CD4-positive, alpha-beta T cell treated with Interleukin-17A for 4 hours (primary cell): ENCODE measurements at places on chromosomes 3 and 15.

DNA sequence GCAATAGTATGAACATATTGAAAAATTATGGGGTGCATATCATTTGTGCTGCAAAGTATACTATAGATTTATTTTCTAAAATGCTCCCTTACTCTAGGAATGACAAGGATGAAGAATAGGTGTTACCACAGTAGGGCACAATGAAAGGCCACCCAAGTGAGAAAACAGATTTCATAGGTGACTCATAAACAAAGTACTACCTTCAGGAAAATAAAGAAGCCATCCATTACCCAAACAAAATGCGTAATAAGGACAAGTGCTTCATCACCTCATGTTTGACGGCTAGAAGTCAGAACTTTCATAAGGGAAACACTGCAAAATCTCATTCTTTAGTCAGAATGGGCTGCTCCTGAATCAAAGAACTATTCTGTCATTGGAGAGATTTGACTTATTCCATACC is 116.6 kb downstream of the MFSD1 start:
- no peak for DNase-seq

- no peak for DNase-seq
These were observed 8.7 kb downstream of the CTDSPL2 start for GRCh38 chr15:44435893-44436667.

DNA sequence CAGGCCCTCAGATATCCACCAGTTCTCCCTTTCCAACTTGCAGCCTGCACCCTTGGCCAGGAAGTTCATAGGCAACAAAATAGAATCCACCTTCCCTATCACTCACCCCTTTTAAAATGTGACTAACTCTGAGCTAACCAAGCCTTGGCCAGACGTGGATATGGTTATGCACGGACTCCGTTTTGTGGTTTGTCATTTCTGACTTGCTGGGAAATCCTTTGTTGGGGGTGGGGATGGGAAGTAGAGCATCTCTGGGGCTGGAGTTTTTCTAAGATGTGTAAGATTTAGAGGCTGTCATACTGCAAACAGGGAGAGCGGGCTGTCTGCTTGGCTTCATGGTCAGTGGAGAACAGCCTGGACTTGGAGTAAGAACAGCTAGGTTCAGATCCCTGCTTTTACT is 62.6 kb downstream of the SMAD3 start:
- no peak for DNase-seq

GRCh38 chr3:82130046-82130445 is 368.6 kb upstream of the GBE1 start:
- no peak for DNase-seq

DNA sequence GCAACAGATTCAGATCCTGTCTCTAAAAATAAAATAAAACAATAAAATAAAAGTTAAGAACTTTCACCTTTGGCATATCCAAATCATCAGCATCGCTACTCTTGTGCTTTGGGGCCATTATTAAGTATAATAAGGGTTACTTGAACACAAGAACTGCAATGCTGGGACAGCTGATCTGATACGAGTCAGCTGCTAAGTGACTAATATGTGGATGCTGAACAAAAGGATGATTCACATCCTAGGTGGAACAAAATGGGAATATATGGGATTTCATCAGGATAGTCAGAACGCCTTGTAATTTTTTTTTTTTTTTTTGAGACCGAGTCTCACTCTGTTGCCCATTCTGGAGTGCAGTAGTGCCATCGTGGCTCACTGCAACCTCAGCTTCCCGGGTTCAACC is 29.7 kb downstream of the BUB1B start:
- no peak for DNase-seq

DNA sequence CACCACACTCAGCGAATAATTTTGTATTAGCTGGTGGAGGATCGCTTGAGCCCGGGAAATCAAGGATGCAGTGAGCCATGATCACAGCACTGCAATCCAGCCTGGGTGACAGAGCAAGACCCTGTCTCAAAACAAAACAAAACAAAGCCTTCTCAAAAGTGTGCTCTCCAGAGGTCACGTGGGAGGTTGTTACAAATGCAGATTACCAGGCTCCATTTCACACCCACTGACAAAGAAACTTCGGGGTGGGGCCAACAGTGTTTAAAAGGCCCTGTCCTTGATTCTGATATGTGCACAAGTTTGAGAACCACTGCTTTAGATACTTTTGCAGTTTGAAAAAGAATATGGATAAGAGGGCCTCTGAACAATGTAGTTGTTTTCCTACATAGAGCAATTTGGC is 80.5 kb downstream of the UBE2E2 start:
- no peak for DNase-seq

DNA sequence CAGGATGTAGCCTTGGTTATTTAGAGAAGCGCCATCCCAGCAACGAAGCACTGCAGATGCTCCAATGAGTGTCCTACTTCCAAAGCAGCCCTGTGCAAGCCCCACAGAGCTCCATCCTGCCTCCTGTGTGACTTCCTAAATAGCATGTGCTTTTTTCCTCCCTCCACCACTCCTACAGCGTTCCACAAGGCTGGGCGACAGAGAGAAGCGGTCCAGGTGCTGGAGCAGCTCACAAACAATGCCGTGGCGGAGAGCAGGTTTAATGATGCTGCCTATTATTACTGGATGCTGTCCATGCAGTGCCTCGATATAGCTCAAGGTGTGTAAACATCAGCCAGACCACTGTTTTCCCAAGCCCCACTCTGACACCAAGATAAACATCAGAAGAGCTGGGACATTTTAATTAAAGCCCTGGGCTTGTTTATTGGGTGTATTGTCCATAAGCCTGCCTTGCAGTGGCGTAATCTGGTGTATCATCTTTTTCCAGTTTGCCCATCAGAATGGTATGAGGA is 22.2 kb upstream of the RHO start:
- DNase-seq = no peak

GRCh38 chr15:100202309-100202960 is 139.3 kb downstream of the ADAMTS17 start:
- no peak for DNase-seq

GRCh38 chr3:48151807-48152427 is 36.3 kb downstream of the CDC25A start:
- no peak for DNase-seq

DNA sequence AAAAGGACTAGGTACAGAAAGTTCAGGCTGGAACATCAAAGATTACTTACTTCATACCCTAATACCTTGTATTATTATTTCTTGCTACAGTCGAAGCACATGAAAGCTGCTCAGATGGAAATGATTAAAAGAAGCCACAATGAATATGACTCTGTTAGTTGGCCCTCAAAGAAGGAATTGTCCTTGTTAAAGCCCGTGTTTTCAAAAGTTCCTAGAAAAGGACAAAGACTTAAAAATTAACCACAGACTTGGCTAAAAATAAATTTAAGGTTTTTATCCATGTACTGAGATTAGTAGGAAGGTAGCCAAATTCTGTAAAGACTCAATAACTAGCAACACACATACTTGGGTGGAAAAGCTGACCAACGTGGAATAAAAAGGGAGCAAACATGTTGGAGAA is 251.0 kb upstream of the RARB start:
- no peak for DNase-seq

- DNase-seq = peak; percentile 13
These were observed 9.2 kb upstream of the SLC6A1 start for GRCh38 chr3:10983219-10983916.

GRCh38 chr15:99435113-99435695 is 130.6 kb upstream of the MEF2A start:
- DNase-seq = peak; percentile 19

- DNase-seq = peak; percentile 92
These were observed 1.3 kb downstream of the ARL6IP5 start for GRCh38 chr3:69085833-69086722.

DNA sequence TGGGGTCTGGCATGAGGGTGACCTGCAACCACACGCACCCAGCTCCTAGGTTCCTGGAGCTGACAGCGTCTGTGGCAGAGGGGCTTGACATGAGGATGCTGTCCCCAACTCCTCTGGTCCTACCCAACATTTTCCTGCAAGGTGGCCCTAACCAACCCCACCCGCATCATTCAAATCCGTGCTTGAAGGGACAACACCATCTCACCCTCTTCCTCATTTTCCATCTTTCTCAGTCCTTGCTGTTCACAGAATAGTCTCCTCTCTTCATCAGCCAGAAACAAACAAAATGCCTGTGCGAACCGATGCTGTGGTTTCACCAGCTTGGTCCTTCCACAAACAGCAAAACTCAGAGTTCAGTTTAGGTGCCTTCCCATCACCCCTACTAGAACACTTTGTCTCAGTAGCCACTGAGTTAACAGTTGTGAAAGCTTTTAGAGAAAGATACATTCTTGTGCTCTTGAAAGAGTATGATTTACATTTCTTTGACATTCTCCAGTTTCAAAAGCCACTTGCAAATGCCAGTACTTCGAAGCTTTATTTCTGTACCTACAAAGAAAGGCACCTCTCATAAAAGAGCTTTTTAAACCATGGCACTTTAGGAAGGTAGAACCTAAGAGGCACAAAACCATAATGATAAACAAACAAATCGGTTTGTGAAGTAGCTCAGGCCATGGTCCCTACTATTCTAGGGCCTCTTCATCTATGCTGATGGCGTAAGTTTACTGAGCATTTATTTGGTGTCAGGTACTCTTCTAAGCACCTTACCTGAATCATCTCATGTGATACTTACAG is 360.1 kb downstream of the SHQ1 start:
- no peak for DNase-seq

DNA sequence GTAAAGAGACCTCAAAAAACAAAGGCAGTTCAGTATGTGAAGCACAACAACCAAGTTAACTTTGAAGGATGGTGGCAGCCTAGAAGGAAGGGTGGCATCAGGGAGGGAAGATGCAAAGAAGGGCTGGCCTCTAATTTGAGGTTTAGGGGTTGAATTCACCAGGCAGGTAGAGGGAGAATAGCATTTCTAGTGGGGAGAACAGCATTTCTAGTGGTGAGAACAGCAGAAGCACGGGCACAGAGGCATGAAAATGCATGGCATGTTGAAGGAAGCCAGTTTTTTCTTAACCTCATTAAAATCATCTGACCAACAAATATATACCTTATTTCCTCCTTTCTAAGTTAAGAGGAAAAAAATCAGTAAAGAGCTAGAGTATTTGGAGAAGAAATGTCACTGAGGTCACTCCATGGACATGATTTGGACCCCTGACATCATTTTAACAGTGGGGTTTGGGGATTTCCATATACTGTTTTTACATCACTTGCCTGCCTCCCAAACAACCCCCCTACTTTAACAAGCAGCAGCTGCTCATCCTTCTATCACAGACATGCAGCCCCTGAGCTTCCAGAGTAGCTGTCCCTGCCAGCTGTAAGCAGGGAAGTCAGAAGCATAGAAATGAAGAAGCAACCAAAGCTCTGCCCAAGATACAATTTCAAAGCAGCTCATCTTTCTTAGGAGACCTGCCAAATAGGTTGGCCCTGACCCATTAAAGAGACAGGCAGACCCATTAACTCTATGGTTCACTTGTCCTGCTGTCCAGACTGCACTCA is 2.4 kb upstream of the POPDC2 start:
- DNase-seq = no peak

- no peak for DNase-seq
These were observed 655 bp upstream of the TSPAN3 start for GRCh38 chr15:77071305-77072223.

GRCh38 chr3:135100366-135100765 is 305.3 kb downstream of the EPHB1 start:
- DNase-seq = no peak

- no peak for DNase-seq
These were observed 567.7 kb downstream of the NAALADL2 start for GRCh38 chr3:175426805-175427204.

DNA sequence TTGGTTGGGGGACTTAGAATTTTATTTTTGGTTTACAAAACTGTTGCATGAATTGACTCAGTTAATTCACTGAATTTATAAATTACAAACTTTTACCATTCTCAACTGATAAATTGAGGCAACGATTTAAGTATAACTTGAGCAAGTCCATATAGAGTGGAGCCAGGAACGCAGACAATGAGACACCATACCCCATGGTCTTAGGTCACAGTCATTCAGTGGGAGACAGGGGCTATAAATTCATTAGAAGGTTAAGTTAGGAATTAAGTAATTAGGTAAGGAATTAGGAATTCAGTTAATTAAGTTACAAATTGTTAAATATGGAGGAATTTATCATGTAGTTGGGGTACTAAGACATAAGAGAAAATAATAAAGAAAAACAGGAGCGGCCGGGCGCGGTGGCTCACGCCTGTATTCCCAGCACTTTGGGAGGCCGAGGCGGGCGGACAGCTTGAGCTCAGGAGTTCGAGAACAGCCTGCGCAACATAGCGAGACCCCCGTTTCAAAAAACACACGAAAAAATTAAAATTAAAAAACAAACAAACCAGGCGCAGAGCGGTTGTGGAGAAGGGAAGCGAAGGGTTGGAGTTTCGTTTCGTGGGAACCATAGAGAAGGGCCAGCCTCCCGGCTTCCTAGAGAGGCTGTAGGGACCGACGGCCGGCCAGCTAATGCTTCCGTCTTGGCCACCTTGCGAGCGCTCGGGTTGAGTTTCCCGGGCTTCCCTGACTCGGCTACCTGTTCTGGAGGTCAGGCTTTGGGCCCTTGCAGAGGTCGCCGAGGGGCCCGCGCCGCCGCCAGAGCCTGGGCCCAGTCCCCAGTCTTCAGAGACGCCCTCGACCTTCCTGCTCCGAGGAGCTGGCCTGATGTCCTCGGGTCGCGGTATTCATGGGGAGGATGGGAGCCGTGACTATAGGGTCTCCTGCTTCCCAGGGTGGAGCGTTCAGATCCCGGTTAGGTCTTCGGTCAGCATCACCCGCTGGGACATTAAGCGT is at the start of gene ZNF619:
Gene ZNF619, plus strand, starts transcription at position 645 of the 993 bp plus-strand sequence. CDS start 858 bp downstream, outside the sequence.
- peak; percentile 72 for DNase-seq

- peak; percentile 87 for DNase-seq
These were observed 6.4 kb upstream of the ANKDD1A start for GRCh38 chr15:64905119-64905831.

GRCh38 chr3:187695449-187695848 is 6.9 kb downstream of the RTP2 start:
- no peak for DNase-seq

DNA sequence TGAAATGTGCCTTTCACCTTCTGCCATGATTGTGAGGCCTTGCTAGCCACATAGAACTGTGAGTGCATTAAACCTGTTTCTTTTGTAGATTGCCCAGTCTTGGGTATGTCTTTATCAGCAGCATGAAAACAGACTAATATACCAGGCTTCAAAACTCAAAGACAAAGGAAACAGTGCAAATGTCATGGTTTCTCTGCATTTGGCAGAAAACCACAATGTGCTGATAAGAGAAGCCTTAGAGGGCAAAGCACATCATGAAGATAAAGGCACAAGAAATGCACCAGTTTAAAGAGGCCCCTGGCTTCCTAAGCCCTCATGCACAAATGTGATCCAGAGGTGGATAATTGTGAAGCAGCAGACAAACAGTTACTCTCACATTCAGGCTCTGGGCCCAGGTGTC is 259.2 kb downstream of the CPNE4 start:
- DNase-seq = no peak
